MCF 10A (cell line): ENCODE measurements at places on chromosomes 2 and 18.

DNA sequence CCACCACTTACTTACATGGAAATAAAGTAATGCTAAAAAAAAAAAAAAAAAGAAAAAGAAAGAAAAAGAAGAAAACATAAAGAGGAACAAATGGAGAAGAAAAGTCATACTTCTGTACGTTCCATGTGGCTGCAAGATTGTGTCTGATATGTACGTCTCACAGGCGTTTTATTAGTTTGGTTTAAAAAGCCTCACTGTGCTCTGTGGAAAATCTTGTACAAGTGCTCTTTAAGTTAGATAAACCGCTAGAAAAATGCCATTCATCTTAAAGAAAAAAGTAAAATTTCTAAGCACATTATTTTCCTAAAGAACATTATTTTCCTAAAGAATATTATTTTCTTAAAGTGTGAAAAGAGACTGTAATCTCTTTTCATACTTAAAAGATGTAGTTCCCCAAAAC is 165.1 kb downstream of the ZNF521 start:
- no peak for DNase-seq

DNA sequence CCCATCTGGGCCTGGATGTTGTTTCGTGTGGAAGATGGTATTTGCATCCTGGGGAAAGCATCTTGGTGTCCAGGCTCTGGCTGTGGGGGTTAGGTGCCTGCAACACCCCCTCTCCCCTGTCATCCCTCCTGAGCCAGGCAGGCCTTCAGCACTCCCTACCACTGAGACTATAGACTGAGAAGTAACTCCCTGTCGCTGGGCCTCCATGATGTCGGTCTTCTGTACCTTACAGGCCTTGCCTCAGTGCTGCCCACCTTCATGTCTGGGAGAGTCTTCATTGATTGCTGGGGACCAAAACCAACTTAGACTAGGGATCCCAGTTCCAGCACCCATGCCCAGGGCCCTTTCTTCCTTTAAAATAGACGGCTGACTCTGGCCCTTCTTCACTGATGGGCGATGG is 33.1 kb upstream of the DNMT3A start:
- no peak for DNase-seq

GRCh38 chr2:215364157-215365155 is 52.6 kb downstream of the ATIC start:
- DNase-seq, result no peak

- DNase-seq, result no peak
Observed at GRCh38 chr2:172425336-172425735, 2.0 kb upstream of the ITGA6 start.
